Frontal cortex (tissue), 4 donors: ENCODE measurements at places on chromosomes 12 and 14. TPM values are rescaled to one million over a fixed set of nuclear protein-coding genes. Genes with fewer than 3 reads are reported as not detected.

Gene GPRC5A
- total RNA-seq = under 0.01 TPM

Gene CISTR
- total RNA-seq = not detected

Gene PLXNC1
- total RNA-seq = 81.1 TPM

Gene DNAI7
- 3.7 TPM for total RNA-seq

Gene DAO
- not detected for total RNA-seq

Gene SERPINA10
- not detected for total RNA-seq

Gene GLI1
- total RNA-seq = under 0.01 TPM

Gene JAG2
- total RNA-seq = 21.2 TPM

Gene GPR137C
- total RNA-seq = 25.3 TPM

Gene TROAP
- 2.9 TPM for total RNA-seq

Gene DENND5B
- total RNA-seq = 41.6 TPM

Gene ACSM4
- not detected for total RNA-seq

Gene CPNE6
- 35.5 TPM for total RNA-seq

Gene TOMM20L
- not detected for total RNA-seq

Gene MYH7
- 0.41 TPM for total RNA-seq
